ENCODE measurements at places on chromosomes 1 and 21.
A peak's percentile ranks its signal among the peaks of the same experiment; 100 is the strongest.

DNA sequence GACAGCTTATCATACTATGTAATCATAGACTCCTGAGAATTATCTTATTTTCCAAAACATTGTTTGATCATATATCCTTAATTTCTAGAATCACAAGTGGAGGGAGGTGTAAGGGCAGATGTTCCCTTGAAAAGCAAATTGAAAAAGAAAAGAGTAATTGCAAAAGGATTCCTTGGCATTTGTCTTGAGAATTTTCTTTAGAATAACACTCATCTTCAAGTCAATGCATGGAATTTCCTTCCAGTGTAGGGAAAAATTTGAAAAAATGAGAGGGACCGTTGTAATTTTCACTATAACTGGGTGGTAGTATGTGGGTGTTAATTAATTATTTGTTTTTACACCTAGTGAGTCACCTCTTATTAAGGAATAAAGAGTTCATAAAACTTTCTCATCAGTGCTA is 724.6 kb upstream of the ADAMTS5 start:
- DNase-seq = no peak

DNA sequence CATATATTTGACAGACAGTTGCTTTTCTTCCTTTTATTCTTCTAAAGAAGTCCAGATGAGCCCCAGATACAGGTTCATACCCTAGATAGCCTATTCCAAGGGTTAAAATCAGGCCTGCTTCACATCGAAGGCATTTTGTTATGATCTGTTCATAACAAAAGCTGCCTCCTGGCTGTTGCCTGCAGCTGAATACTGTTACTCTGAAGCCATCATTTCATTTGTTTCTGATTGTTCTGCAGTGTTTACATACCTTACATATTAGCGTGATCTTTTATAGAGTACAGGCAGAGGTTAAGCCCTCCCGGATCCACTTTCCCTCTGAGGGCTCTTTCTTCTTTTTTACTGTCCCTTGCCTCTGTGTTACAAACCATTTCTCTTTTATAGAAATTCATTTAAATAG is 219.0 kb upstream of the HOOK1 start:
- no peak for DNase-seq

- DNase-seq = no peak
Measured at GRCh38 chr1:60863131-60863530, 219.2 kb upstream of the NFIA start.

DNA sequence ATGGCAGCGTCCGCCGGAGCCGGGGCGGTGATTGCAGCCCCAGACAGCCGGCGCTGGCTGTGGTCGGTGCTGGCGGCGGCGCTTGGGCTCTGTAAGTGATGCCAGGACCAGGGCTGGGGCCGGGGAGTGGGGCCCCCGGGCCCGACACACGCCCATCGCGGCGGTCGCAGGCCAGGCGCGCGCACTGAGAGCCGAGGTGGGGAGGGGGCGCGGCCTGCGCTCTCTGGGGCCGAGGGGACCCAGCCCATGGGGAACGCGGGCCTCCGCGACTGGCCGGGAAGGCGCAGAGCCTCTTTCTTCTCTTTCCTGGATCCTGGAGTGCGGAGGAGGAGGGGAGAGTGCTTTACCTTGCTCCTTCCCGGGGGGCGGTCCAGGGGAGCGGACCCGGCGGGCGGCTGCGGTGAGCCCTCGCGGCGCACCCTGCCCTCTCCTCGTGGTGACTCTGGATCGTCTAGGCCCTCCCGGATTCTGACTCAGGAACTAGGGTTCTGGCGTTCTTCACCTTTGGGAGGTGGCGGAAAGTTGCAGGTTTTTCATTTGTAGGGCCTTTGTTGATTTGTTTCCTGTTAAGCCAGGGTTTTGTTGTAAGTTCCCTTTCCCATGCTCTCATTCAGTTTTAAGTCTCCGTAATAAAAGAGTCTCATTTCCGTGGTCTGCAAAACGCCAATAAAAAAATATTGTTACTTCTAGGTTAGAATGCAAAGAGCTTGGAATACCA is 529 bp downstream of the MPZL1 start:
- no peak for DNase-seq

GRCh38 chr1:85296980-85297379 is 20.5 kb upstream of the BCL10 start:
- DNase-seq = no peak

DNA sequence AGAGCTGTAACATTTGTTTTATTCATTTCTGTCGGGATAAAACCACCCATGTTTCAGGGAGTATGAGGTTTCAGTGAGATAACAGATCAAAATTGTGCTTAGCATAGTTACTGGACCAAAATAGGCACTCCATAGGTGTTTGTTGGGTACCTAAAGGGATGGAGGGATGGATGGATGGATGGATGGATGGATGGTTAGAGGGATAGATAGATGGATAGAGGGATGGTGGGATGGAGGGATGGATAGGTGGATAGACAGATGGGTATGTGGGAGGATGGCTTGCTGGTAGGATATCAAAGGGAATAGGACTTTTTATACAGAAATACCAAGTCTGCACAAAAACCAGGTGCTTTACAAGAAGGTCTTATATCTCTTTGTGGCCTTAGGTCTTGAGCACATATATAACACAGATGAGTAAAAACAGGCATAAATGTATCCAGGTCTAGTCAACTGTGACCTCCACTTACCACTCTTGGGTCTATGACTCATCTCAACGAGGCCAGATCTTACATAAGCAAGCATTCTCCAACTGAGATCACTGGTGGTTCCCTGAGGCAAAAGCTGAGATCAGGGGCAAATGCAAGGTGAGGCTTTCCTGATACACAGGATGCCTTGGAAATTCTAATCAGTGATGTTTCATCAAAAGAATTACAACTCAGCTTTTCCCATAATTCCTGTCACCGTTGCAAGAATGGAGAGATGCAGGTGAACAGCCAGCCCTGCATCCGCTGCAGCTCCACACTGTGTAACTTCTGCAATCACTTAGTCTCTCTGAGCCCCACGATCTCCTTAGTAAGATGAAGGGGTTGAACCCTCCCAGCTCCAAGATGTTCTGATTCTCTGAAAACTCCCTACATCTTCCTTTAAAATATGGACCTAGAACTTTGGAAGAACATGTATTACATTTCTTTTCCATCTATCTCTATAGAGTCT is 32.0 kb downstream of the PTAFR start:
- DNase-seq = no peak

DNA sequence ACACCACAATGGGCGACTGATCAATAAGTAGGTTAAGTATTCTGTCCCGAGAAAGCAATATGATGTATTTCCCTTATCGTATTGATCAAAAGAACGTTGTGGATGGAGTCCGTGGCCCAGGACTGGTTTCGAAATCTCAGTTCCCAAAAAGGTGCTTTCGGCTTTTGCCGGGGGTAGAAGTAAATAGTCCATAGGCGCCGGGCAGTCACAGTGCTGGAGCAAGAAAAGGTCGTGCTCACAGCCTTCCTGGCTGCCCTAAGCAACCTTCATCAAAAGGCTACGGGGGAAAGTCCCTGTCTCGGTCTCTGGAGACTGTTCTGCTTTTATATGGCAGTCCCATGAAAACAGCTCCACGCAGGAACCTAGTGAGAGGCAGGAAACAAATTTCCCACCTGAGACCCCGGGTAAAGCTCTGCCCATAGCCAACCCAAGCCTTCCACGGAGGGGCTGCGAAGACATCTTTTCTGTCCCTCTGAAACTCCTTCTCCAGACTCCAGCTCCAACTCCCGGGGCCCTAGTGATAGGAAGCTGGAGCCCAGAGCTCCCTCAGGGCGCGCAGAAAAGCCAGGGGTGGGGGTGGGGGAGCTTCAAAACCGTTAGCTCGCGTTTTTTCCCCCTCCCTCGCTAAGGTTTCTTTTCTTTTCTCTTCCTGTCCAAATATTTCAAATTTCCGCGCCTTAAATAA is 7.0 kb downstream of the CDKN2C start:
- DNase-seq = no peak

- peak; percentile 8 for DNase-seq
Measured at GRCh38 chr1:58755468-58755872, 28.4 kb downstream of the JUN start.

DNA sequence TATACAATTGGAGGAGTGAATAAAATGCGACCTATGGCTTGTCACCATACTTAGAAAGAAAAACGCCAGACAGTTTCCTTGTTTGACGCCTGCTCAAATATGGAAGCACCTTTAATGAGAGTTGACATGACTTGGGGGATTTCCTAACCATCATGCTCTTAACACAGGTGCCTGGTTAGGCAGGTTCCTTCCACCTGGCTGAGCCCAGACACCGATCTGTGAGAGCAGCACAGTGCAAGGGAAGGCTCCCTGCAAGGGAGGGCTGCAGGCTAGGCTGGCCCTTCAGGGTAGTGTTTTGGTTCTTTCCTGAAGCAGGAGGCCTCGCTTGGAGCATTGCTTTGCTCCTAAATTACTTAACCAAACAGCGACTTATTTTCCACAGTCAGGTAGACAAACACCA is 24.6 kb upstream of the KLHDC8A start:
- DNase-seq = no peak

DNA sequence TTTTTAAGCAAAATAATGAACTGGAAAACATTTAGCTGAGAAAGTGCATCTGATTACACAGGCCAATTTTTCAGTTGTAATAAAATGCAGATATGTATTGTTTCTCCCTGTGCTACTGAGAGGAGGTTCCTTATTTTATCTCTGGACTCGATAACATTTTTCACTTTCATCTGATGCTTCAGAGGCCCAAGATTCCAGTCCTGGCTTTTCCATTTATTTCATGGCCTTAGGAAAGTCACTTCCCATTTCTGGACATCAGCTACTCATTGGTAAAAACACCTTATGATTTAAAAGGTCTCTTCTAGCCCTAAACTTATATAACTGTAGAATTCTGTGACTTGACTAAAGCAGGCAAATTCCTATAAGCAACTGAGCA is 203.5 kb downstream of the HHAT start:
- no peak for DNase-seq

GRCh38 chr1:25106352-25106751 is 126.0 kb downstream of the SYF2 start:
- DNase-seq = no peak

- DNase-seq = no peak
Measured at GRCh38 chr1:74858136-74858535, 125.2 kb downstream of the TYW3 start.

DNA sequence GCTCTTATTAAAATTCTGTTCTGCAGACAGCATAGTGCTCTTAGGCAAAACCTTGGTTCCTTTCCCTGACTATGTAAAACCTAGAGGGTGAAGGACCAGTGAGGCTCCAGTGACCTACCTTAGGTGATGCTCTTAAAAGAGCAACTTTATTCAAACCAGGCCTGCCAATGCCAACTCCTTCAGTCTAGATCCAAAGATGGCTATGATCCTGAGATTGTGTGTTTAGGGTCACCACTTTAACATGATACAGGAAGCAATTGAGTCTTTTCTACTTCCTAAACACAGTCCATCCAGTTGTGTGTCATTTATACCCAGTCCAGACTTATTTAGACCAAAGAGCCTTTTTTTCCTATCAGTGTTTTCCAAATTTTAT is 10.8 kb downstream of the MCL1 start:
- no peak for DNase-seq

DNA sequence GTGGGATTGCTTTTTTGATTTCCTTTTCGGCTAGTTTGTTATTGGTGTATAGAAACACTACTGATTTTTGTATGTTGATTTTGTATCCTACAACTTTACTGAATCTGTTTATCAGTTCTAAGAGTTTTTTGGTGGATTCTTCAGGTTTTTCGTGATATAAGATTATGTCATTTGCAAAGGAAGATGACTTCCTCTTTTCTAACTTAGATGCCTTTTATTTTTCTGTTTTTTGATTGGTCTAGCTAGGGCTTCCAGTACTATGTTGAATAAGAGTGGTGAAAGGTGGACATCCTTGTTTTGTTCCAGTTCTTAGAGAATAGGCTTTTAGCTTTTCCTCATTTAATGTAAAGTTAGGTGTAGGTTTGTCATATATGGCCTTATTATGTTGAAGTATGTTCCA is 13.1 kb upstream of the NHLH2 start:
- no peak for DNase-seq

DNA sequence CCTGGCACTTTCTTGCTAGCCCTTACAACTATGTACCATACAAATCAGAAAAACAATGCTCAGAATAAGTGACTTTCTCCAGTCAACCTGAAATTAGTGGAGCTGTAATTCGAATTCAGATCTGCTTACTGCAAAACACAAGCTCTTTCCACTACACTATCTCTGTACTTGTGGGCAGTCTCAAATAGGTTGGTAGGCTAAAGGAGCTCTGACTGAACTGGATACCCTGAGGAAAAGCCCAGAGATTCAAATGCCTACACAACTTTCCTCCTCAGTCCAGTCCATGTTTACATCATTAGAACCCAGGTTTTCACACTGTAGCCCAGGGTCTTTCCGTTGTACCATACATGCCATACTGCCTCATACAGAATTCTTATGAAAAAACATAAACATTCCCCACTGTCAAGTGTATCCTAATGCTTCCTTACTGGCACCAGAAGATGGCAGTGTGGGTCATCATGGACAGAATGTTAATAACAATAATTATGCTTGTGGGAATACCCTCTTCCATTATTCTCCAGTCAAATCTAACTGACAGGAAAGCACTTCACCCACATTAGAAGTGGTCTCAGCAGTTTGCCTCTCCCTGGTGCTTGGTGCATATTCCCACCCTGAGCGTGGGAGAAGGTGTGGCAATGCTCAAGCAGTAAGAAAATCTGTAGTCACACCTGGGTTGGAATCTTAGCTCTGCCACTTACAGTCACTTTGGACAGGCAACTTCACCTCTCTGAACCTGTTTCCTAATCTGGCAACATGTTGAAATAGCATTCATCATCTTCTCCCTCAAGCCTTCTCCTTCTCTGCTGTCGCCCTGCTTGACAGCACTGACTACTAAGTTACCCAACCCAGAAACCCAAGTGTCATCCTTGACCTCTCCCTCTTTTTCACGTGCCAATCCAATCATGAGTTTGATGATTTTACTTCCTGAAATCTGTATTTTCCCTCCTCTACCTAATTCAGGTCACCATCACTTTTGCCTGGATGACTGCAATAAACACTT is 14.4 kb upstream of the ZFYVE9 start:
- DNase-seq = no peak

GRCh38 chr1:208653426-208653825 is 409.2 kb upstream of the PLXNA2 start:
- no peak for DNase-seq

GRCh38 chr1:2460203-2460602 is 15.9 kb upstream of the PLCH2 start:
- no peak for DNase-seq

GRCh38 chr1:55443175-55443915 is 228.2 kb upstream of the USP24 start:
- DNase-seq = no peak

GRCh38 chr21:46323227-46323709 is 402 bp downstream of the C21orf58 start:
- DNase-seq = no peak

- peak; percentile 26 for DNase-seq
Measured at GRCh38 chr1:223363856-223364684, at the start of gene SUSD4. Gene SUSD4 (minus strand): TSS chr1:223364176. CDS start chr1:223363425, 751 bp downstream.
